ENCODE measurements at places on chromosomes 3 and 15.

DNA sequence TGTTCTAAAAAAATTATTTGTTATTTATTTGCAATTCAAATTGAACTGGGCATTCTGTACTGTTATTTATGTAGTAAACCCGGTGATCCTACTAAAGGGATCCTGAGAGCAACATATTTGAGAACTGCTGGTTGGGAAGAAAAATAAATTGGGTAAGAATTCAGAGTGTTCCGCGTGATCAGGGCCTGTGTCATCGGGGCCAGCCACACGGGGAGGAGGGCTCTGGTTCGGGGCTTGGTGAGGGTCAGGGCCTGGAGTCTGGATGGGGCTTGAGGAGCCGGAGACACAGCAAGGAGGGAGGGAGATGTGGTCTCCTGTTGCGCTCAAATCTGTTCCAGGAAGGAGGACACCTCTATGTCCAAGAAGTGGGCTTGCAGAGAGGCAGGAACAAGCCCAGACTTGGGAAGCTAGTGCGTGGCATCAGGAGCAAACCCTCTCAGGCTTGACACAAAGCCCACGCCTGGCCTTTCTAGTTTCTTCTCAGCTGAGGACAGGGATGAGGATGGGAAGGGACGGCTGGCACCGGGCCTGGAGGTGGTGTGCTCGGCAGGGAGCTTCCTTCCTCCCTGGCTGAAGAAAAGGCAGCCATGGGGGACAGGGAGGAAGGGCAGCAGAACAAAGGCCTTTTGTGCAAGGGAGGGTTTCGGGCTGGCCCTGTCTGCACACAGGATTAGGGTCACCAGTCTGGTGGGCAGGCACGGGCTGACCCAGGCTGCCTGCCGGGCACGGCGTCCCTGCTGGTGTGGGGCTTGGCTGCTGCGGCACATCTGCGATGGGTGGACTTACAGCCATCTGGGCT, 22.9 kb upstream of the FBLN2 start:
- no peak for DNase-seq

DNA sequence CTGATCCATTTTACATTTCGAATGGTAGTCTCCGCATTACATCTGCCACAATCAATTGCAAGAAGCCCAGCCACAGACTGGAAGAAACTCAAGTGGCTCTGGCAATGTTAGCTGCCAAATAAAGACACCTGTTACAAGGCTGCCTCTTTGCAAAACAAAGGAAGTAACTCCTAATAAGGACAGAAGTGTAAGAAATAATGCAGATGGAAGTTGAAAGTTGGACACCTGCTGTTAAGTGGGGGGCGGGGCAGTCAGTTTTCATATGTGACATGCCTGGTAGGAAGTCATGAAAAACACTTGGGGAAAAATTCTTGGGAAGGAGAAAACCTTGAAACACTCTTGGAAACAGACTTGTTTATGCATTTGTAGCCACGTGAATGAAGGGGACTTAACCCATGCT, 54.1 kb upstream of the ATP2C1 start:
- DNase-seq = no peak

GRCh38 chr3:65729555-65729954, 309.2 kb downstream of the MAGI1 start:
- no peak for DNase-seq

DNA sequence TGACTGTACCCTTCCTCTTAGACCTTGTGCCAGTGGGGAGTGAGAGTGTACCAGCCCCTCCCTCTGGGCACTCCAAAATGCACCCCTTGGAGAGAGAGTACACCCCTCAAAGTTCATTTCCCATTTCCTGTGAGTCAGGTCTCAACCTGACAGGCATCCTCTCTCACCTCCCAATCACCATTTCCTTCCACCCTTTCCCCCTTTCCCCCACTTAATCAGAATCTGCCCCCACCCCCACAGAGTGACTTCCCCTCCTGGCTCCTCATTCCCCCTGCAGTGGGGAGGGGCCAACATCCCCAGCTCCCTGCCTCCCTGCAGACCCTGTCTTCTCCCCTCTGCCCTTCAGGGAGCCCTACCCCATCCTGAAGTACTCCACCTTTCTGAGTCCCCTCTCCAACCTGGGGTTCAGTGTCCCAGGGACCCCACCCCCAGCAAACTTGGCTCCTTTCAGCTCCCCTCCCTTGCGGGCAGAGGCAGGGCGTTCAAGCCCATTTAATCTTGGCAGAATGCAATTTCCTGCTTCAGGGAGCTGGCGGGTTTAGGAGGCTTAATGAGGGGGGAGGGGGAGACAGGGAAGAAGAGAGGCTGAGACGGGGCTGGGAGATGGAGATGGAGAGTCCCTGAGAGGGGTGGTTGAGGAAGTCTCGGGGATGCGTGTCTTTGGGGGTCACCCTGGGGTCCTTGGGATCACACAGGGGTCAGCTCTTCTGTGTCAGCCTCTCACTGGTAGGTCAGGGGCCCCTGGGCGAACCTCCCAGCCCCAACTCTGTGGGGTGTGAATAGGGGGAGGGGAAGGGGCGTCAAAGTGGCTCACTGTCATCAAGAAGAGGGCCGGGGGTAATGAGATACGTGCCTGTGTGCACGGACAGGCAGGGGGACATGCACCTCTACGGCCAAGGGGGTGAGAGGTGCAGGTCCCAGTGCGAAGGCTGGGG, 16.6 kb upstream of the SEMA3F start:
- no peak for DNase-seq

DNA sequence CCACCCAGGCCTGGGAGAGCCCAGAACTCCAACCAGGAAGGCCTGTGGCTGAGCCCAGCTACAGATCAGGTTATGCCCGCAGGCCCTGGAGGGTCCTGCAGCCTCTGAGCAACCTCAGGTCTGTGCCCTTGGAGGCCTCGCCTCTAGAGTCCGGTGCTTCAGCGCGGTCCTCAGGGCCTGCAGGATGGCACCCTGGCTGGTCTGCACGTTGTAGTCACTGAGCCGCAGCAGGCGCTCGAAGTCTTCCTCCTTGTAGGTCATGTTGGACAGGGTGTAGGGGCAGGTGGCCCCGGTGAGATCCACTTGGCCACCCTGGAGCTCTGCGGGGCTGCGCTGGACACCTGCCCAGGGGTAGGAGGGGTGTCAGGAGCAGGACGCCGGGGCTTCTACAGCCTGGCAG, 25.8 kb downstream of the PLA2G4D start:
- no peak for DNase-seq

DNA sequence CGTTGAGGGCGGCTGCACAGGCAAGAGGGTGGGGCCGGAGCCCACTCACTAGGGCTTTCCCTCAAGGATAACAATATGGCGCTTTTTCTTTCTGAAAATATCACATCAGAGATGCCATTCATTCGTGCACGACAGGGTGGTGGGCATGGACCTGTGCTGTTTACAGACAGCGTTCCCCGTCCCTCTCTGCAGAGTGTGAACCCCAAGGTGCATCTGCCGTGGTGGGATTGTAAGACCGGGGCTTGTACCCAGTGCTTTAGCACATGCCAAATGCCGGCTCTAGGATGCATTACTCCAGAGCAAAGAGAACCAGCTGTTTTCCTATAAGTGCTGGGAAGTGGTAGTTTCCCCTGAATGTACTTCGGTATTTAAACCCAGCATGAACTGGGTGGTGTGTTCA, 37.0 kb downstream of the CHDH start:
- no peak for DNase-seq

- DNase-seq = no peak
These were observed 103.0 kb upstream of the NAALADL2 start for GRCh38 chr3:174755833-174756829.

- DNase-seq = no peak
These were observed 66.4 kb upstream of the ATP2C1 start for GRCh38 chr3:130827486-130827885.

DNA sequence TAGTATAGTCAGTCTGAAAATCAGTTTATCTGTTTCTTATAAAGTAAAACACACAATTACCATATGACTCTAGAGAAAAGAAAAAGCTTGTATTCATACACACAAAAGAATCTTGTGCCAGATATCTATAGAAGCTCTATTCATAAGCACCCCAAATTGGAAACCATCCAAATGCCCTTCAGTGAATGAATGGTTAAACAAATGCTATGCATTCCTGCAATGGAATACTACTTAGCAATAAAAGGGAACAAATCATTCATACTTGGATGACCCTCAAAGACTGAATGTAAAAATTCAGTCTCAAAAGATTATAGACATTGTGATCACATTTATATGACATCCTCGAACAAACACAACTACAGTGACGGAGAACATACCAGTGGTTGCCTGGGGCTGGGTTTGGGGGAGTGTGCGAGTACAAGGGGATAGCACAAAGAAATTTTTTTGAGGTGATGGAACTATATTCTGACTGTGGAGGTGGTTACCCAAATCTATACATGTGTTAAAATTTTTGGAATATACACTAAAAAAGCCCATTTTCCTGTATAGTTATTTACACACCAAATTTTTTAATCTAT, 680.6 kb downstream of the NTRK3 start:
- no peak for DNase-seq

Measured in inflammatory macrophage (primary cell).